ENCODE measurements at places on chromosomes 3 and 15. TPM values are rescaled to one million over a fixed set of nuclear protein-coding genes. Genes with fewer than 3 reads are reported as not detected.

- no peak for DNase-seq
These were observed 383.9 kb upstream of the TMCO5A start for GRCh38 chr15:37550360-37551024.

DNA sequence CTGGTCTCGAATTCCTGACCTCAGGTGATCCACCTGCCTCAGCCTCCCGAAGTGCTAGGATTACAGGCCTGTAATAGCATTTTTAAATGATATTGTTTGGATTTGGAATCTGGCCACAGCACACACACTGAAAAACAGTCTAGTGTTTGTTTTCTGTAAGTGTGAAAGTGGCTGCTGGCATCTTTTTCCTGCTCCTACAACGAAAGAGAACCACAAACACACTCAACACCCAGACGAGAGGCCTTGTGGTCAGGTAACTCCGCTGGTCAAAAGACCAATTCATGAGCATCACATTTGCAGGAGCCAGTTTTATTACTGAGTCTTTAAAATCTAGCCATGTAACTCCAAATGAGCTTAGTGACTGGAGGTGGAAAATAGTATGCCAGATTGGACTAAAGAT, 50.2 kb downstream of the IMPG2 start:
- no peak for DNase-seq

GRCh38 chr3:138437281-138437680, 2.9 kb downstream of the ESYT3 start:
- DNase-seq: no peak

DNA sequence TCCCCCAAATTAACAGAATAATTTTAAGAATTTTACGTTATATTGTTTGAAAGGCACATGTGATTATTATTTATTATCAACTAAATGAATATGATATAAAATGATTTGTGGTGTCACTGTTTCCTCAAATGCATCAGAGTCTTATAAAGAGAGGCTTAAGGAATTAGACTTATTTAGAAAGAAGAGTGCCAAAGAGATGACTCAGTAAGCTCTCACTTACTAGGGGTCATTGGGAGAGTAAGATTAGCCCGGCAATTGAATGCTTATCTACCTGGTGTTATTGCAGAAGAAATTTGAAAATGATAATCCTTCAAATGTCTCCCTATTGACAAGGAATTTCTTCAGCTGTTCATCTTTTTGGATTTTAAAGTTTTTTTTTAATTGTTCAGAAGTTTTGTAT, 408.7 kb downstream of the OXSM start:
- DNase-seq: no peak

DNA sequence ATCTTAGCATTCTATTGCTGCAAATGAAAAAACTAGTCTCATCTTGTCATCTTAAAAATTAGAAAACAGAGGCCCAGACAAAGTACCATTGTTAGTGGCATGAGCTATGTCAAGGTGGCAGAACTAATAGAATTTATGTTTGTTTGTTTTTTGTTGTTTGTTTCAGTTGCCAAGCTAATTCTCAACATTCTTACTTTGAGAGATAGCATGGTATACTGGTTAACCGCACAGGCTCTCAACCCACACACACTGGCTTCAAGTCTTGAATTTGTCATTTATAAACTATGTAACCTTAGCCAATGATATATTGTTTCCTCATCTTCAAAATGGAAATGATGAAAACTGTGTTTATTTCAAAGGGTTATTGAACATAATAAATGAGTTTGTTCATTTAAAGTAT, 367.6 kb upstream of the PLSCR5 start:
- no peak for DNase-seq

GRCh38 chr15:46300716-46301115, 665.9 kb downstream of the SQOR start:
- no peak for DNase-seq

- DNase-seq: no peak
These were observed 123.0 kb downstream of the TCF12 start for GRCh38 chr15:57041416-57041815.

- DNase-seq: no peak
These were observed 145.5 kb downstream of the ATP10A start for GRCh38 chr15:25717457-25718168.

The PLAAT1 gene
- 0.96 TPM for total RNA-seq

The HYAL1 gene
- 9.8 TPM for total RNA-seq

Data from ureter (tissue), 1 donor.